ENCODE measurements at places on chromosomes 2 and 18.
A peak's percentile ranks its signal among the peaks of the same experiment; 100 is the strongest.

- DNase-seq = no peak
Measured at GRCh38 chr2:1606421-1607235, 137.7 kb downstream of the PXDN start.

GRCh38 chr2:227765788-227766372, 20.2 kb downstream of the SCYGR8 start:
- DNase-seq = no peak

DNA sequence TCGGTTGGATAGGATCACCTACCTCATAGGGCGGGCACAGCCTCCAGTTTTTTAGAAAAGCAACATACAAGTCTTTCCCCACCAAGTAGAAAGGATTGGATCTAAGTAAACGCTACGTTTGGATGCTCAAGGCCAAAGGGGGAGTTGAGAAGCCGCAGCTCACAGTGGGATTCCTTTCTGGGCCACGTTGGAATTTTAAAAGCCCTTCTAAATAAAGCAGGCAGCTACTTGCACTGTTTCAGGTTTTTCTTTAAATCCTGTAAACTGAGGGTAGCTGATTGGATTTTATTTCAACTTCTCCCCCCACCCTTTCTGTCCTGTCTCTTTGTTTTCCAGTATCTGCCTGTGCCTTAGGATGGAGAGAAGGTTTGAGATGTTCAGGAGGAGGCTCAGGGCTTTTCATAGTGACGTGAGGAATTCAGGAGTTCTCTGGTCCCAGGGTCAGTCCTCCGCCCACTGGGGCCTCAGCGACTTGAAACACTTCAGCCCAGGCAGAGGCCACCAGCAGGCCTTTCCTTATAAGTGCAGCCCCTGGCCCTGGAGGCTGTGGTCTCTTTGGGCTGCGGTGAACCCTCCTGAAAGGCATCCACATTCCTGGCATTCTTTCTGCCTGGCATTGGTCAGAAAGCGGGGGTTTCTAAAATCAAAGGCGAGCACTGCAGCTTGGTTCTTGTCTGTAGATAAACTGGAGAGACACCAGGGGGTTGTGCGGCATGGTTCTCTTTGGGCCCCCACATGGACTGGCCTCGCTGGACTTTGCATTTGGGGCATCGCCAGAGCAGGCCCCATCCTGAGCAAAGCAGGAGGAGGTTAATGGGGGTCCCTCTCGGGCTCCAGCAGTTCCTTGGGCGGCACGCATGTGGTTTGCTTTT, 44.5 kb downstream of the SH3BP4 start:
- no peak for DNase-seq

DNA sequence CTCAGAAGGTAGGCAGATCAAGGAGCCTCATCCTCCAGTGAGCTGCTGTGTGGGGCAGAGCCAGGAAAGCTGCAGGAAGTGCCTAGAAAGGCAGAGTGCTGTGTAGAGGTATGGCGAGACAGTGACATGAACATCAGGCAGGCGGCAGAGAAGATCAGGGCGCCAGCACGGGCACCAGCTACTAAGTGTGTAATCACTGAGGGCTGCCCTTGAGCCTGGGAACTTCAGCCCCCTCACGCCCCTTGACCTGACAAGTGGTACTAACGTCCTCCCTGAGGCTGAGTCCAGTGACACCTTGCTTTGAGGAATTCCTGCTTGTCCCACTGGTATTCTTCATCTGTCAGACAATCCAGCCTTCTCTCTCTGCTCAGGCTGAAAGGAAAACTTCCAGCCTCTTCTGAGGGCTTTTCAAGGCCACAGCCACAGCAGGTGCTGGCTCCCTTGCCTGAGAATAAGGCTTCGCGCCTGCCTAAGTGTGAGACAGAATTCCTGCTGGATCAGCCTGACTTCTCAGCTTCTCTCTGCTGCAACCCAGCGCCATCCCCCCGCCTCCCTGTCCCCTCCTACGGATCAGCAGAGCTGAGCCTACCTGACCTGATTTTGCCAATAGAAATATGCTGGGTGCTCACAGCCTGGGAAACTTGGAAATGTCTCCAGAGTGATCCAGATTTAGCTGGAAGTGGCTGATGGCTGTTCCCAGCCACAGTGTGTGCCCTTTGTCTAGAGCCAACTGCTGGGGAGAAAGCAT, 148.0 kb downstream of the SMAD7 start:
- peak; percentile 50 for DNase-seq

- no peak for DNase-seq
Measured at GRCh38 chr2:6679471-6679870, 186.2 kb downstream of the CMPK2 start.

GRCh38 chr18:23340661-23341060, 112.4 kb upstream of the RIOK3 start:
- DNase-seq = no peak

GRCh38 chr2:62941413-62941812, 109.2 kb upstream of the OTX1 start:
- no peak for DNase-seq

GRCh38 chr2:105917688-105918087, 173.0 kb downstream of the NCK2 start:
- DNase-seq = no peak

- DNase-seq = no peak
Measured at GRCh38 chr2:207706936-207707860, 4.2 kb upstream of the CCNYL1 start.

DNA sequence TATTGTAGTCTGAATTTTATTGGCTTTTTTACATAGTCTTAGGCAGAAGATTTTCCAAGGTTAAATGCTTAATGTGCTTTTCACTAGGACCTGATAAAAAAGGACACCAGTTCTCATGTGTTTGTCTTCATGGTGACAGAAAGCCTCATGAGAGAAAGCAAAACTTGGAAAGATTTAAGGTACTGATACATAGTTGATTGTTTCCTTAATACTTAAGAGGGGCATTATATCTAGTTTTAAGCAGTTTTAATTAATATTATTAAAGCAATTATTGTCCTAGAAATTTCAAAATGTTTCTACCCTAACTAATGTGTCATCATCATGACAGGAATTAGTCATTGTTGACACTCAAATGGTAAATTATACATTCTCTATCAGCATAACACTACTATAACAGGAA, 35.3 kb downstream of the DDX1 start:
- no peak for DNase-seq

GRCh38 chr2:73939419-73939818, 12.7 kb downstream of the DGUOK start:
- no peak for DNase-seq

DNA sequence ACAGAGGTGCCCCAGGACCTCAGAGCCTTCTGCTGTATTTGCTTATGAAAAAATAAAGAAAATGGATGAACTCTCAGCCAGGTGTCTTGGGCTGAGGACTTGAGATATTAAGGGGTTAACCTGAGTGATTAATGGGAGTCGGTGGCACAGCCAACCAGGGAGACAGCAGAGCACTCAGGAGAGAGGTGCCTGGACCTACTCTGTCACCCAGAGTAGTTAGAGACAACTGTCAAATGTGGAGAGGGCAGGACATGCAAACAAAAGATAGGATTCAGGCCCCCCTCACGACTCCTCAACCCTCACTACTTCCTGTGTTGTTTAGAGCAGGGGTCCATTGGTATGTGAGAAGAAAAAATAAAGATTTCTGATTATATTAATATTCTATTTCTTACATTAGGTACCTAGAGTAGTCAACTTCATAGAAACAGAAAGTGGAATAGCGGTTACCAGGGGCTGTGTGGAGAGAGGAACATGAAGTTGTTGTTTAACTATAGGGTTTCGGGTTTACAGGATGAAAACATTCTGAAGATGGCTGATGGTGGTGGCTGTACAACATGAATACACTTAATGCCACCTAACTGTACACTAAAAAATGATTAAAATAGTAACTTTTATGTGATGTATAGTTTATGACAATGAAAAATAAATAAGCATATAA, 28.6 kb upstream of the CETN1 start:
- no peak for DNase-seq

- no peak for DNase-seq
Measured at GRCh38 chr2:49840428-49840975, 686.2 kb upstream of the FSHR start.

- DNase-seq = no peak
Measured at GRCh38 chr18:26460449-26461091, 87.8 kb downstream of the KCTD1 start.

GRCh38 chr18:42047721-42048120, 92.7 kb downstream of the PIK3C3 start:
- no peak for DNase-seq

- DNase-seq = no peak
Measured at GRCh38 chr18:41624460-41624859, 330.6 kb upstream of the PIK3C3 start.

DNA sequence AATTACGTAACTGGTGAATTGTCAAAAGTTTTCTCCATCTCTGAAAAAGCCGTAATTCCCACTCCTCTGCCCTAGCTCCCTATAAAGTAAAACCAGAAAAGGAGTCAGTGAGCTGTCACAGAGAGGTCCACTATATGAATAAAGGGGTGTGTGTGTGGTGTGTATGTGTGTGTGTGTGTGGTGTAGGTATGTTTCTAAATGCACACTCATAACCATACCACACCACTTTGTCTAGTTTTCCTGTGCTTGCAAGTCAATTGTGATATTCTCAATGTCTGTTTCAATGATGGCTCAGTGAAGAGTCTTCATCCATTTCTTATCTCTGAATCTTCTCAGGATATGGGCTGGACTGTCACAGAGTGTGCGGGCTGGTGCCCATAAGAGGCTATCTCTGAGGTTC, 54.8 kb upstream of the CCDC68 start:
- no peak for DNase-seq

DNA sequence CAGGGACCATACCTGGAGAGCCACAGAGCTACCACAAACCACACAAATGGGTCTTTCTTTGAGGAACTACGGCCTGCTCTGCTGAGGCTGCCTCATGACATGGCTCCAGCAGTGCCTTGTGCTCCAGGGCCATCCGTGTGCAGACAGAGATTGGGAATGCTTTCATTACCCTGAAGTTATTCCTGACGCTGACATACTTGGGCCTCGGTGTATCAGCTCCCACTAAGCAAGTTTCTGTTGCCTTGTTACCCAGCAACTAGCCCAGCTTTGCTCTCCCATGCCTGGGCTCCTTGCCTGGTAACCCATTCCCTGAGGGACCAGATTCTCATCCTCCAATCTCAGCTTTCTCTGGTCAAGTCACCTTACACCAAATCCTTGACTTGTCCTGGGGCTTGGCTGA, 80.3 kb upstream of the FZD7 start:
- no peak for DNase-seq

DNA sequence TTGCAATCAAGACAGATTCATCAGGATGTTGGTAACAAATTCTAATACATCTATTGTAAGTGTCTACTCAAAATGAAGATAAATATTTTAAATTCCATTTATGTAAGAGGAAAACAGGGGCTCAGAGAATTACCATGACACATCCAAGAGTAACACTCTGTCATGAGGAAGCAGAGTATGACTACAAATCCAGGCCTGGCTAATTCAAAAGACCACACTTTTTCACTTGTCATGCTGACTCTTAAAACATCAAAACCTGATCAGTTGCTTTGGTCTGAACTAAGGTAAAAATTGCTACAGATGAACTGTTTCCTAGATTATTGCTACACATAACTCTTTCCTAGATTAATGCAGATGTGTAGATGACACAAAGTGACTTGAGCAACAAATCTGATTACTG, 880.6 kb downstream of the TSN start:
- no peak for DNase-seq

DNA sequence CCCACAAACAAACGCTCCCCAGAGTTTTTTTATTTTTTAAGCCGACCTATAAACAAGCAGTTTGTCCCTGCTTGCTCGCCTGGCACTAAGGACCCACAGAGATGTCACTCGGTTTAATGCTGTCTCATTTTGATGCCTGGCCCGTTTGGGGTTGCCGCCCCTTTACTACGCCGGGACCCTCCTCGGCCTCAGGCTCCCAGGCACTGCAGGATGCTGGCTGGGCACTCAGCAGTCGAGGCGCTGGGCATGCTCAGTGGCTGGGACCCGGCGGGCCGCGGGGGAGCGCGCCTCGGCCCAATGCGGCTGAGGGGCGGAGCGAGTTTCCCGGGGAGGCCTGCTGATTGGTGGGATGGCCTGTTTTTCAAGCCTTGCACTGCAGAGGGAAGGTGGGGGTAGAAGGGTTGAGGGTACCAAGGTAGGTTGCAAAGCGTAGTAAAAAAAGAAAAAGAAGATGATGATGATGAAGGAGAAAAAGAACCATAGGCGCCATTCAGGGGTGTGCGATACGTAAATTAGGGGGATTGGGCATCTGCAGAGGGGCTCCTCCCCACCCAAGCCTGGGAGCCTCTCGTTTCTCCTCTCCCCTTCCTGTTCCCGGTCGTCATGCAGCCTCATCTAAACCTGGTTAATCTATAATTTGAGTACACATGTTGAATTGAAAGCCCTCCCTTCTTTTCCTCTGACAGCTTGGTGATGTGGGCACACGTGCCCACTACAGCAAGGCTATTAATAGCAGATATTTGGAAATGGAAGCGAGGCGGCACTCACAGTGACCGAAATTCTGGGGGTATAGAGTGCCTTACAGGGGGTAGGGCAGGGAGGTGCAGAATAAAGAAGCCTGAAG, 1.5 kb upstream of the IRS1 start:
- peak; percentile 93 for DNase-seq

DNA sequence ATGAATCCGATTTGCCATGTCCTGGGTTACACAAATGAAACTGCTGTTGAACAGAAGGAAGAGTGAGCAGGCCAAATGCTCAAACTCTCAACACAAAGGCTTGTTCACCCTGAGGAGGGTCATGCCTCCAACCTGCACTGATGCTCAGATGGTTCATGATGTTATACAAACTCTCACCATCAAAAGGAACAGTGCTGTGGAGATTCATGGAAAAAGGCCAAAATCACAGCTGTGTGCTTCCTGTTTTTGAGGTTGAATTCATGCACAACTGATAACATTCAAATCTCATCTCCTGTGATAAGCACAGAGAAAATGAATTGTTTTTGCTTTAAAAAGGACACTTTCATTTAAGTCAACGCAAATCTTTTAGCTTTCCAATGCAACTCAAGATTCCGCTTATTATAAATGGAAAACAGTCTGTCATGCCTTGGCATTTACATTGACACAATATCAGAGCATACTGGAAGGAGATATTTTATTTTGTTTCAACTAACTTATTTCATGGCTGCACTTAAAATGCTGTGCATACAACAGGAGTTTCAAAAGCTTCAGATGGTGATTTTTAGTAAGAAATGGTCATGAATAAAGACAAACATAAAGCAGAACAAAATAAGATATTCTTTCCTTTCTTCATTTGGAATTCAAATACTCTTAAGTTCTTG, 22.2 kb upstream of the TTN start:
- DNase-seq = no peak

DNA sequence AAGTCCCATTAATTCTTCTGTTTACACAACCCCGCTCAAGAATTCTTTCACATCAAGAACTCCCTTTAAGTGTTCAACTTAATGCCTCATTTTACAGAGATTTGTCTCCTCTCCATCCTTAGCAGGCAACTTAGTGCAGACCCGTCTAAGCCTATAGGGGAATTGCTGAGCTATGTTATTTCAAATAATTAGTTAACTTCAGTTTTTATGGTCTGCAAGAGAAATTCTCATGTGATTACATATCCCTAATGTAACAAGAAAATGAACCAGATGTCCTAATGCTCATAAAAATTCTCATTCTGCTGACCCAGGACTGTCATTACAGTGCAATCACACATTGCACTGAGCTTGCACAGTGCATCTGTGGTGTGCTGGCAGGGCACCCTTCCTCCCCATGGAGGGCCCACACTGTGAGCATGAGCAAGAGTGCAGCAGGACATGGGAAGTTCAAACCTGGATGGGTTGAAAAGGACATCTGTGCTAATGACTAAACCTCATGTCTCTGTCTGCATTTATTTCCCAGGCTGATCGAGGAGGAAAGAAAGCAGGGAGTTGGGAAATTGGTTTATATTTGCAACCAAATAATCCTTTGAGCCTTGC, 97.1 kb downstream of the COL5A2 start:
- no peak for DNase-seq

- DNase-seq = no peak
Measured at GRCh38 chr2:207469943-207470729, 59.6 kb upstream of the CREB1 start.

GRCh38 chr18:23529604-23530003, 26.3 kb downstream of the RMC1 start:
- DNase-seq = no peak

All from nucleus accumbens (tissue), 56 donors.